Brain microvascular endothelial cell (primary cell): ENCODE measurements at places on chromosomes 16 and 17.

GRCh38 chr16:1621851-1622250 is 9.7 kb downstream of the CRAMP1 start:
- no peak for DNase-seq

DNA sequence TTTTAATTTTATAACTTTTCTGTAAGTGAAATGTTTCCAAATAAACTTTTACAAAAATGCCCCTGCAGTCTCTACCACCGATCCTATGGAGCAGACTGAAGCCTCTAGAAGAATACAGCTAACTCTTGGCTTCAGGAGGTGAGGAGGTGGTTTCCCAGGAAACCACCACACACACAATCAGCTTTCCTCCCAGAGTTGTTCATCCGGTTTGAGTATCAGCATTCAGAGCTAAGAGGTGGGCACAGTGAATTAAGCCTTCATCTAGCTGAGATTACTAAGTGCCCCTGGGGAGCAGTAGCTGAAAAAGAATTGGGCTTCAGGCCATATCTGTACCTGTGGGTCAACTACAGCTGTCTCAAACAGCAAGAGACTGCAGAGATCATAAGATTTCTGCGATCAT is 139.7 kb downstream of the AATF start:
- DNase-seq: peak; percentile 24

GRCh38 chr16:51922476-51922875 is 624.5 kb downstream of the TOX3 start:
- DNase-seq: no peak

GRCh38 chr16:53848277-53848942 is 144.5 kb downstream of the FTO start:
- no peak for DNase-seq

- no peak for DNase-seq
Measured at GRCh38 chr16:83579436-83579835, 228.3 kb upstream of the HSBP1 start.

GRCh38 chr17:9287306-9287705 is 266.0 kb downstream of the NTN1 start:
- DNase-seq: no peak

GRCh38 chr16:84594725-84595038 is 23.2 kb downstream of the COTL1 start:
- no peak for DNase-seq

DNA sequence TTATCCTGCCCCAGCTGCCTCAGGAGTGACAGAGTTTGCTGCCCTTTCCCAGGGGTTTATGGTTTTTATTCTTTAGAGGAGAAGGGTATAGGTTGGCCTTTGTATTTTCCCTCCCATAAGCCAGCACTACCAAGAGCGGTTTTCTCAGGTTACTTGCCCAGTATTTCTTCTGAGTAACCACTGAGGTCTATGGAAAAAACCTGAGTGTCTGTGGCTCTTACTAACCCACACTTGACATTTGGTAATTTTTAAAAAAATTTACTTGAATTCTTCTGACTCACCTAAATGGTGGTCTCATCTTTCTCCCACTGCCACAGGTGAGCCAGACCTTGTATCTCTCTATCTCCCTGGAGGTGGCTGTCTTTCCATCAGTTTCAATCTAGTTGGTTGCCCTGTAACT is 6.0 kb downstream of the SLC7A6 start:
- no peak for DNase-seq

DNA sequence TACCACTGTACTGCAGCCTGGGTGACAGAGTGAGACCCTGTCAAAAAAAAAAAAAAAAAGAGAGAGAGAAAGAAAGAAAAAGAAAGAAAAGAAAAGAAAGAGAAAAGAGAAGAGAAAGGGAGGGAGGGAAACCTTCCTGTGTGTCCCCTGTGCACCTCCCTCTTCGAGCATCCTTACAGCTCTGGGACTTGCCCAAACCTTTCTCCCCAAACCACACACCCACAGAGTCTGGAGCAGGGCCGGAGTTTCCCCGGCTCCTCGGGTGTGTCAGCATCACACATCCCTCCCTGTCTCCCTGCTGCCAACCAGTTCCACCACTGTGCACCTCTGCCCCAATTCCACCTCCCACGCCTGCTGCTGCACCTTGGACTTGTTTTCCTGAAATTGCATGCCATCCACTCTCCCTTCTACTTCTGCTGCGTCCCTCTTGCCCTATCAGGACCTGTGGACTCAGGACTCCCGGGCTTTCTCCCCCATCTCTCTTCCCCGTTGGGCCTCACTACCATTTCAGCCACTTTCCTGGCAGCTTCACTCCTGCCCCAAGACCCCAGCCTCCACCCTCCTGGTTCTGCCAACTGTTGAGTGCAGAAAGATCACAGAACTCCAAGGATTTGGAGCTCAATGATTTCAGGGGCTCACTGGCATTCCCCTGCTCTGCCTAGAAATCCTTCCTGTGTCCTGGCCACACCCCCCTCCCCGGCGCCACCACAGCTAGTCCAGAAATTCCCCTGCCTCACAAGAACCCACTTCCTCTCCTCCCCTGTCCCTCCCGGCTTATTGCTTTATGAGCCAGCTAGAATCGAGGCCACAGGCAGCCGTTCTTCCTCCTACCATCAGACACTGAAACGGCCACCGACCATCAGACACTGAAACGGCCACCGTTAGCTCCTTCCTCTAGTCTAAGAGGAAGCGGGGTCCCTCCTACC is 3.7 kb upstream of the CDK3 start:
- peak; percentile 40 for DNase-seq

- DNase-seq: no peak
Measured at GRCh38 chr17:40779181-40779909, 3.0 kb downstream of the KRT27 start.

GRCh38 chr17:62064791-62065563 is at the start of gene MED13:
TSS of gene MED13 (minus strand) at chr17:62065278. CDS start at chr17:62065205, 73 bp downstream.
- DNase-seq: peak; percentile 11

DNA sequence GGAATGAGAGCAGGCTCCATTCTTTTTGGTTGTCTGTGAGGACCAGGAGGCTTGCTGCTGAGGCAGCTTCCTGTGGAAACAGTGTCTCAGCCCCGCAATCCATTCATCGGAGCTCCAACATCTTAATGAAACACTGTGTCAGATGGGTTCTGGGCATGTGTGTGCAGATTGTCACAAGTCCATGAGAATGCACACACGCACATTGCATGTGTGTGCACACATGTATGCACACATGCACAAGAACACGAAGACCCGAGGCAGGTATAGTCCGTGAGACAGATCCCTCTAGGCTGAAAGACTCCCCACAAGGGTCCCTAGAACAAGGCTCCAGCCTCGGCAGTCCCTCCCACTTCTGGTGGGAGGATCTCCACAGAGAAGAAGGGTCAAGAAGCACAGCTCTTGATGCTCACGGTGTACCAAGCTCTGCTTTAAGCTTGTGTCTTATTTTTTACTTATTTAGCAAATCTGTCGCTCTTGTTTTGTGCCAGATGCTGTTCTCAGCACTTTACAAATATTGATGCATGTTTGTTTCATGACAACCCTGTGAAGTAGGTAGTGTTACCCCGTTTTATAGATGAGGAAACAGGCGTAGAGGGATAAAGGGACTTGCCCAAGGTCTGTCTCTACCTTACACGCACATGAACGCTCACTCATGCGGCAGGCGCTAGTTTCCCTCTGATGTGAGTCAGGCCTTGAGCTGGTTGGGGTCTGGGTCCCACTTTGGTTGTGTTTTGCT is 213.1 kb downstream of the SEC14L1 start:
- DNase-seq: no peak

DNA sequence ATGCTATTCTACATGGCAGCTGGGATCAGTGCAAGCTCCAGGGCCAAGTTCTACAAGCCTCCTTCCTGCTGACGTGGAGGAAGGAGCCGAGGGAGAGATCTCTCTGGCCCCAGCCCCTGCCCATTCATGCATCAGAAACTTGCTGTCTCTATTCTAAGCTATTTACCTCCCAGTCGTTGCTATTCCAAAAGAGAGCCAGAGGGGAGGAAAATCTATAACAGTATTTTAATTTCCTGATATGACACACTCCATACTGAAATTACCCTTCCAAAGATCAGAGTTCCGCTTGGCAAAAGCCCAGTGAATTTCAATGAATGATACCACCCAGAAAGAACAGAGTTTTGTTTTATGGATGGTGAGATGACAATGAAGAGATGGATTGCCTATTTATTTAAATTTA is 133.4 kb downstream of the GRIN2A start:
- no peak for DNase-seq

DNA sequence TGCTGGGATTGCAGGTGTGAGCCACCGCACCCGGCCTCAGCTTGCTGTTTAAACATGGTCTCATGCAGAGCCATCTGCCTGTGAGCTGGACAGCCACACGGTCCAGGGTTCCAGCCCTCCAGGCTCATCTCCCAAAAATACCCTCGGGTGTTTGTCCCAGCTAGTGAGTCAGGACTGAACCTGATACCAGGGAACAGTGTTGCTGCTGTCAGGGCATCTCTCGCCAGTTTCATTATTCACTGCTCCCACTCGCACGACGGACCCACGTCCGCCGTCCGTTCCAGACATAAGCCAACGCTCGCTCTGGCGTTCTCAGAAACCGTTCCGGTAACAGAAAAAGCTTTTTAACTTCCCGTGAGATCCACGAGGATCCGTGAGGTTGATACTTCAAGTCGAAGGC is 77.6 kb downstream of the NXN start:
- DNase-seq: no peak

DNA sequence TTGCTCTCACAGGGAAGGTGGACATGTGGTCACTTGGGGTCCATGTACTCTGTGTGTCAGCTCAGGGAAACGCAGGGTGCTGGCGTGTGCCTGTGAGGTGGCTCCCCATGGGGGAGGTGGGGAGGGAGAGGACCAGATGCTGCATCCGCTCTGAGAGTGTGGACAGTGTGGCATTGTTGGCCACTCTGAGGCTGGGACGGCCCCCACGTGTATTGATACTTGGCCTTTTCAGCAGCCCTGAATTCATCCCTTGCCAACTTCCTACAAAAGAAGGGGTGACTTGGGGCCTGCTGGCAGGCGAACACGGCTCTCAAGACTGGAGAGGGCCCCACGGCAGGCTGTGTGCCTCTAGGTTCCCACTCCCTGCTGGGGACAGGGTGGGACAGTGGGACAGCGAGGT is 120.1 kb downstream of the RAB11FIP4 start:
- no peak for DNase-seq

DNA sequence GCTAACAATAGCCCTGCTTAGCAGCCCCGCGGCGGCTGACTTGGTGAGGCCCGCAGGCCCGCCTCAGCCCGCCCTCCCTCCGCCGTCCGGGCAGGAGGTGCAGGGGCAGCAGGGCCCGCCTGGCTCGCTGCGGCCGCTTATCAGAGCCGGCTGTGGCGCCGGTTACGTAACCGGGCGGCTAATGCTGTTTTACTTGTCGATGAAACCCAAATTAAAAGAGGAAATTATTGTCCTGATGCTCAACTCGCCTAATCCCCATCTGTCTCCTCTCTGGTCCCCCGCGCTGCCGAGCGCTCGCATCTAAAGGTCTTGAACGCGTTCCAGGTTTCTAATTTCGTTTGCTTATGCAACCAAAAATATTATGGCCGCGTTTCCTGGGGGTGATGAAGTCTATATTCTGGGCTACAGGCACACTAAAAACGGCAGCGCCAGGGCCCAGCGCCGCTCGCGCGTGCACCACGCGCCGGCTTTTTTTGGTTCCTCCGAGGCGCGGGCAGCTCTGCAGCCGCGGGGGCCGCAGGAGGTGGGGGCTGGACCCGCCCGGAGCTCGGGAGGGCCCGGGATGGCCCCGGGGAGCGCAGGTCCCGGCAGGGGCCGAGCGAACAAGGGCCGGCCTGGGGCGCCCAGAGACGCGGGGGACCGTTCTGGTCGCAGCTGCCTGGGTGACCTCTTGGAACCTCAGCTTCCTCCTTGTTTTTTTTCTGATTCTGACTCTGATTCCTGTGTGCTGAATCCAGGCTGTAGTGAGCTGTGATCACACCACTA is 65.2 kb upstream of the TOB1 start:
- peak; percentile 78 for DNase-seq

DNA sequence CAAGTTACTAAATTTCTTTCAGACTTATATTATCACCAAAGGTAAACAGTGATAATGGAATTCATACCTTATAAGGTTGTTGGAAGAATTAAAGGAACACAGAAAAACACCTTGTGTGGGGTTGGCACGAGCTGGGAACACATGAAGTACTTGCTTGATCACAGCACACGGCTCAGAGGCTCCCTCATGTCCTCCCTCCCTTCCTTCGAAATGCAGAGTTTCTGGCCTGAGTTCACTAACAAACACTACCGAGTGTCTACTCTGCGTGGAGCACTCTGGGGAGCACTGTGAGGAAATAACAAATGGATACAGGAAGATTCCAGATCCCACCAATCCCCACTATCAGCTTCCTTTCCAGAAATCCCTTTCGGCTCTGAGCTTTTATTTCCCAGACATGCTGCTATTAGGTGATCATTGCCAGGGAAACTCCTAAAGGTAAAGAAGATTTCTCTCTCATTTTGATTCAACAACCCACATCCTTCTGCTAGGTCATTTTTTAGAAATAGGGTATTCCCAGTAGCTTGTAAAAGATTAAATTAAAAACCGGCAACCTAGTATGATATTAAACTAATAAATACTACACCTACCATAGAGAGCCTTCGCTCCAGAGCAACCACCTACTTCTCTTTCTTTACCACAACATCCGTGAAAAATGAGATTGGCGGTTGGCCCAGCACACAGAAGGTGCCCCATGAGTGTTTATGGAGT is 6.1 kb upstream of the HNF1B start:
- DNase-seq: no peak

DNA sequence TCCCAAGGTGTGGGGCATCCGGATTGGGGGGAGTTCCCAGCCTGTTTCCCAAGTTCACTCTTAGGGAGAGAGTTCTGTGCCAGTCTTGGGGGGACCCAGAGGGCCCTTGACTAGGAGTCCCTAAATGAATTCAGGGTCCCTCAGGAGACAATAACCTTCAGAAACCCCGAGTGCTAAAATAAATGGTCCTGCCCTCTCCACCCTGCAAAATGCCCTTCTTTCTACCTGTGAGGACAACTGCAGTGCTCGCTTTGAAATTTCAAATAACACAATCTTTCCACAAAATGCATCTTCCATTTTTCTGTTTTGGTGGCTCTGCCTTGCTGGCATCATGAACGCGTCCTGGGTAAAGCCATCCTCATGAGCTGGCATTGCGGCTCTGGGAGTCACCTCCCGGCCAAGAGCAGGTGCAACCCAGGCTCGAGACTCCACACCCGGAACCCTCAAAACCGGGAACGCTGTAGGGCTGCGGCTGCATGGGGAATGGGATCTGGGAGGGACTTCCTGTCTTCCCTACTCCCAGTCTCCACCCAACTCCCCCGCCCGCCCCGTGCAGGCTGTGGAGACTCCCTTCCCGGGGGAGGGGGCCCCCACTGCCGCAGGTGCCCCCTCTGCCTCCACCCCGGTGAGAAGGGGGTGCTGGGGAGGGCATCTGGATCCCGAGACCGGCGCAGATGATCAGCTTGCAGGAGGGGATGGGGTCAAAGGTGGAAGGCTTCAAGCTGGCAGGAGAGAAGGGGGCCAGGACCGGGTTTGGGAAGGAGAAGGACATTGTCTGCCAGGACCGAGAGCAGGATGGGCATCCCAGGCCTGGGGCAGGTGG is at the start of gene ZNF205:
ZNF205 (plus strand) TSS at position 529 of the 823 bp plus-strand sequence. CDS start 845 bp downstream, outside the sequence.
- peak; percentile 60 for DNase-seq
